Kidney capillary endothelial cell (primary cell): ENCODE measurements at places on chromosomes 2 and 18.

- DNase-seq, result no peak
Measured at GRCh38 chr18:78979730-78980278, at the start of gene SALL3. Gene SALL3 (plus strand): TSS chr18:78979818. CDS start chr18:78980275, 457 bp downstream.

DNA sequence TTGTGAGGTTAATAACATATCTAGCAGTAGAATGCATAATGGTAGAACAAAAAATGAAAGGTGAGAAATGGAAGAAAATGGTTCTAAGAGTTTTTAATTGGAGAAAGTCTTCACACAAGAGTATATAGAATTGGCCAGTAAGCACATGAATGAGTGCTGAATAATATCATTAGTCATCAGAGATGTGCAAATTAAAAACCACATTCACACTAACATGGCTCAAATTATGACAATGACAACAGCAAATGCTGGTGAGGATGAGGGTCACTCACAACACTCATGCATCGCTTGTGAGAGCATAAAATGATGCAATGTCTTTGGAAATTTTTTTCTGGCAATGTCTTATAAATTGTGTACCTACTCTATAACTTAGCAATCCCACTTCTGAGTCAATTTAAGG lies 1355.4 kb upstream of the ACVR2A start:
- DNase-seq, result no peak

DNA sequence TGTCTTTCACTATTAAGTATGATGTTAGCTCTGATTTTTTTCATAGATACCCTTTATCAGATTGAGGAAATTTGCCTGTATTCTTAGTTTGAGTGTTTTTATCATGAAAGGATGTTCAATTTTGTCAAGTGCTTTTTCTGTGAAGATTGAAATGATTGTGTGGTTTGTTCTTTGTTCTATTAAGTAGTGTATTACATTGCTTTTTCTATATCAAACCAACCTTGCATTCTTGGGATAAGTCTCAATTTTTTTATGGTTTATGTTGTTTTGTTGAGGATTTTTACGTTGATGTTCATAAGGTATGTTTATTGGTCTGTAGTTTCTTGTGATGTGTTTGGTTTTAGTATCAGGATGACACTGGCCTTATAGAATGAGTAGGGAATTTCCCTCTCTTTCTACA lies 19.1 kb downstream of the PDK1 start:
- no peak for DNase-seq

DNA sequence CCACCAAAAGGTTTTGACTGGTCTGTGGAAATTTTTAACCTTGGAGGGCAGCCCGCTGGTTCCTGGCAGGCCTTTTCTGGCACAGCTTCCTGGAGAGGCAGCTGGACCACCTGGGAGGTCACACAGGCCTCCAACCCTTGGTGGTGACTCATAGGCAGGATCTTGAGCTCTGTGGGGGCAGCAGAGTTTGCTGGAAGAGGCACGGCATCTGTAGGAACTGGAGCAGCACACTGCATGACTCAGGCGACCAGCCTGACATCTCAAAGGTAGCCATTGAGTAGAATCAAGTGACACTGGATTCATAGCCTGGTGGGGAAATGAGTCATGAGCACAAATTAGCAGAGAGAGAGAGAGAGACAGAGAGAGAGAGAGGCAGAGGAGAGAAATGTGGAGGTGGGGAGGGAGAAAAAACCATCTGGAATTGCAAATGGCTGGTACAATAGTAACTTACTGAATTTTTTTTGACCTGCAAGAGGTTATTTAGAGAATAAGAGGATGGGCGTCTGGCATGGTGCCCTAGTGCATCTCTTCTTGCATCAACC lies 57.4 kb downstream of the TRPM8 start:
- DNase-seq, result peak; percentile 96

- no peak for DNase-seq
Measured at GRCh38 chr2:28286678-28287077, 106.0 kb upstream of the FOSL2 start.

DNA sequence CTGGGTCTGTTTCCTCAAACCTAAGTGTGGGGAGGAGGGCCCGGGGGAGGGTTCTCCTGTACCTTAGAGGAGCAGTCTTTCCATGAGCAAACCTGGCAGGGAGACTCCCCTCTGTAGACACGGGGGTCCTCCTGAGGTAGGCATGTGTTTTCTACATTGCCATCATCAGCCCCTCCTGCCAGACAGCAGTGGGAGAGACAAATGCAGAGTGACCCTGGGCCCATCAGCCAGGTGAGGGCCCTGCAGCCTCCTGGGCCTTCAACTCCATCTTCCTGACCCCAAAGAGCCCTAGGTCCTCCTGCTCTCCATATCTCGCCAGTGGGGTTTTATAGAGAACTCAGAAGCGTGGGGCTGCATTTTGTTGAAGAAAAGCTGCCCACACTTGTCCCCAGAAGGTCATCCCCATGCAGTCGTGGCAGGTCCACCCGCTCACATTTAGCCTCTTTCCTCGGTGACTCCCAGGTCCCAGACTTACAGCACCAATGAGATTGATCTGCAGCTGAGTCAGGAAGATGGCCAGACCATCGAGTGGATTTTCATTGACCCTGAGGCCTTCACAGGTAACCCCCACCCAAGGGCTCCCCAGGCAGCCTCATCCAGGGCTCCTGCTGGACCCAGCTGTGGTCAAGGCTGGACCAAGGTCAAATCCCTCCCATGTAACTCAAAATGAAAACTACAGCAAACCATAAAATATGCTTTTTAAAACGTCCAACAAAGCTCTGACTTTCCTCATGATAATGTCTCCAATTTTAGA lies 2.6 kb downstream of the CHRNG start:
- DNase-seq, result no peak

GRCh38 chr2:239819974-239820555 lies 205.1 kb downstream of the NDUFA10 start:
- no peak for DNase-seq

- no peak for DNase-seq
Measured at GRCh38 chr18:37309861-37310260, 255.7 kb downstream of the CELF4 start.

- no peak for DNase-seq
Measured at GRCh38 chr18:22765896-22766295, 167.2 kb upstream of the RBBP8 start.

GRCh38 chr2:172387361-172387760 lies 40.0 kb upstream of the ITGA6 start:
- no peak for DNase-seq

- no peak for DNase-seq
Measured at GRCh38 chr2:88027697-88028389, 11.5 kb upstream of the RNU2-63P start.

DNA sequence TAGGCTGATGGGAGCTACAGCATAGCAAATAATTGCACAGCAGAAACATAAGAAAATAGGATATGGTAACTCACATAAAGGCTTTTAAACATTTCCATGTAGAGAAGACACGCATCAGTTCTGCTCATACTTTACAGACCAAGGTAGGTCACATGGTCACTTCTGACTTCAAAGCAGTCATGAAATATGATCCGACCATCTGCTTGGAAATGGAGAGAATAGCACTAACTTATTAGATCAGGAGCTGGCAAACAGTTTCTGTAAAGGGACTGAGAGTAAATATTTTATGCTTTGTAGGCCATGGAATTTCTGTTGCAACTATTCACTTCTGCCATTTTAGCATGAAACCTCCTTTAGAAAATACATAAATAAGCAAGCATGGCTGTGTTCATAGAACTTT lies 936.6 kb upstream of the FANCL start:
- DNase-seq, result no peak

- peak; percentile 2 for DNase-seq
Measured at GRCh38 chr2:40877734-40878288, 425.9 kb upstream of the SLC8A1 start.

- no peak for DNase-seq
Measured at GRCh38 chr18:61153571-61153970, 179.7 kb upstream of the CDH20 start.

- DNase-seq, result no peak
Measured at GRCh38 chr2:240220371-240220770, 79.9 kb upstream of the OTOS start.

DNA sequence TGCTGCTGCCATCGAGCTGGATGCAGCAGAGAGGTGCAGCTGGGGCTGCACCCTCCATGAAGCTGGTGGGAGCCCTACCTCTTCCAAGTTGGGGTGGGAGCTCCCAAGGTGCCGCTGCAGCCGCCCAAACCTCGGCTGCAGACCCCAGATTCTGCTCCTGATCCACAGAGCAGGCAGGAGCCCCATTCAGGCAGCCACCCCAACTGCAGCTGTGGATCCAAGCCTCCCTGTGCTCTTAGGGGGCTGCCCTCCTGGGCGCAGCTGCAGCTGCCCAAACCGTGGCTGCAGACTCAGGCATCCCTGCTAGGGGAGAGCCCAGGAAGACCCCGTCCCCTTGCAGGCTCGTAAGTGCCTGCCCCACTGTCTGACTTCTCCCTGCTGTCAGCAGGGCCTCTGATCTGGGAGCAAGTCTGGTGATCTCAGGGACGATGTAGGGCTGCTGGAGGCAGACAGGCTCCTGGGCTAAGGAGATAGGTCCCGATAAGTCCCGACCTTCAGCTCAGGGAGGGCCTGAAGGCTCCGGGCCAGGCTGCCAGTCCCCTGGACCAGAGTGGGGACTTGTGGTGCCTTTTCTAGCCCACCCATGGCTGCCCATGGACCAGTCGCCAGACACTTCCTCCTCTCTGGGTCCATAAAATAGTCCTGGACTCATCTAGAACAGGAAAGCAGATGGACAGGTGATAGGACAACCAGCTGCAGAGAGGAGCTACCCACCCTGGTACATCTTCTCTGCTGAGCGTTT lies 767.1 kb upstream of the CDH7 start:
- no peak for DNase-seq

DNA sequence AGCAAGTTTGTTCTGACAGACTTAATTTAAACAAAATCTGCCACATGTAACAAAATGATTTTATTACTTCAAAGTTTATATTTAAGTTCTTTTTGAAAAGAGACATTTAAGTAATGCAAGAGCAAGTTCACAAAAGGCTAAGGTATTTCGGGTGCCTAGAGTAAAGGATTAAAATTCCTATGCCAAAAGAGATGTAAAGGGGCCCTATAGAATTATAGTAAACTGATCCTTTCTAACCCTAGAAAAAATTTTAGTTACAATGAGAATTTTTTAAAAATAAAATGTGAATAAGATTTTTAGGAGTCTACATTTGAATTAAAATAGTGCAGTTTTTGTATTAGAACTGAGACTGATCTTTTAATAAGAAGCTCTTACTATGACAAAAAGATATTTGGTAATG lies 147.1 kb downstream of the PLEKHA3 start:
- no peak for DNase-seq

DNA sequence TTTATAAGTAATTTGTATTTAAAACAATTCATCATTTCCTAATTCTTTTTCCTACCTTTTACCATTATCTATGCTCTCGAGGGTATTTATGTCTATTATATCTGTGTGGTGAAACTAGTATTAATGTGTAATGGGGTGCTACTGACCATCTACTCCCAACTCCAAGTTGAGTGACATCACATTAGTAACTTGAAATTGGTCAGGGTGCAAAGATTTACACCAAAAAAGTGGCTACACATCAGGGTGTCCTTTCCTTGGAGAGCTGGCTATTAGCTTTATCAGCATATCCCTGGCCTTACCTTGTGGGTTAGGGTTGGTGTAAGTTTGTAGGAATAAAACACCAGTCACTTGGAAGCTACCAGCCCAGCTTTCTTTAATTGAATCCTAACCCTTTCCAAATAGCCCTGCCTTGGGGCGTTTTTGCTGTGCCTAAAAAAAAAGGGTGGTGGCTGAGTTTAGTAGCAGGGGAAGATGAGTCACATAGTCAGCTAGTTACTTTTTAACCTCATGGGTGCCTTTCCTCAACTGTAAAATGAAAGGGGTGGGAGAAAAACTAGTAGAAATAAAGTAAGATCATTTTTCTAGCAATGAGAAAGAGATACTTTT lies 14.0 kb downstream of the ANXA4 start:
- DNase-seq, result no peak

GRCh38 chr2:159228081-159228581 lies 58.4 kb downstream of the WDSUB1 start:
- no peak for DNase-seq

DNA sequence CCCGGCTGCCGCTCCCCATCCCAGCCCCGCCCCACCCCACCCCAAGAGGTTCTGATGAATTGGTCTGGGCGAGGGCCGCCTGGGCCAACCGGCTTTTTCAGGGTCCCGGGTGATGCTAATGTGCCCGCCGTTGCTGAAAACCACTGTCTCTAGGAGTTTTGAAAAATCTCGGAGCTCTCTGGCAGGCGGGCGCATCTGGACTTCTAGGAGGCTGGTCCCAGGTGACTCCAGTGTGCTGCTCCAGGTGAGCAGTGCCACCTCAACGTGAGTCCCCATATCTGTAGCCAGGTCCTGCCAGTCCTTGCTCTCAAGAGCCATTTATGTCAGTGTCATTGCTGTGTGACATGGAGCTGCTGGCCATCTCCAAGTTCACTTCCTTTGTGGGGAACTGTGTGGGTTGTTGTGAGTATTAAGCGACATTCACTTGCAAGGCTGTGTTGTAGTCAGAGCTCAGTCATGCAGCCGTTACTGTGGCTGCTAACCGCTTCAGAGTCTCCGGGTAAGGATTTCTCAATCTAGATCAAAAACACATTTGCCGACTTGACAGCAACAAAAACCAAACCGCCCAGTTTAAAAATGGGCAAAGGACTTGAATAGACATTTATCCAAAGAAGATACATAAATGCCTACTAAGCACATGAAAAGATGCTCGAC lies at the start of gene RFX8:
Gene RFX8, minus strand, starts transcription at position 382 of the 654 bp plus-strand sequence. CDS start 8,264 bp downstream, outside the sequence.
- DNase-seq, result peak; percentile 63

DNA sequence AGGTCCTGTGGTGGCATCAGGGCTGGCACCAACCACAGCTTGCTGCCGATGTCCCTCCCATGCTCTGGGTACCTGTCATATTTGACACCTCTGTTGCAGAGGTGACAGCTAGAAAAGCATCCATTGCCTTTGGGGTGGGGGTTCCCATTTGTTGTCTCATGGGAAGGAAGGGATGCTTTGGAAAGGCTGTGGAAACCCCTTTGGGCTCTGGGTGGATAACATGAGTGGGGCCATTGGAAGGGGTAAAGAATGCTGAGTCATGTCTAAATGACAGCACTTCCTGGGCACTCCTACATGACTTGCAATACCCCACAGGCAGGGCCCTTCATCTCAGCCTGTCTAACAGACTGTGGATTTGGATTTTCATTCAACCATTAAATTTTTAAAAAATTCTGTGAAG lies 27.8 kb downstream of the CTIF start:
- DNase-seq, result no peak

DNA sequence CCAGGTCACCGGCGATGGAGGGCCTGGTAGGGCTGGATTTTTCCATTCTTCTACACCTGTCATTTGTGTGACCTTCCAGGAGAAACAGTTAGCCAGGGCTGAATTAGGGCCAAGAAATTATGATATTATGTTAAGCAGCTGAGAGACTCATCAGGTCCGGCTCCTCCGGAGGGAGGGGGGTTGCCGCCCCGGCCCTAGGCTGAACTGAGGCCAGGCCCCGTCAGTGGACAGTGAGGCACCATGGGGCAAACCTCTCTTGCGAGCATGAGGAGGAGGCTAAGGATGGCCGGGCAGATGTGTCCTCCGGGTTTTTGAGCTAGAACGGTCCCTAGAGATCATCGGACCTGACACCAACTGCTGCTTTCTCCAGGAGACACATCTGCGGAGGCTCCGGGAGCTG lies 150.1 kb downstream of the SOX11 start:
- DNase-seq, result no peak

DNA sequence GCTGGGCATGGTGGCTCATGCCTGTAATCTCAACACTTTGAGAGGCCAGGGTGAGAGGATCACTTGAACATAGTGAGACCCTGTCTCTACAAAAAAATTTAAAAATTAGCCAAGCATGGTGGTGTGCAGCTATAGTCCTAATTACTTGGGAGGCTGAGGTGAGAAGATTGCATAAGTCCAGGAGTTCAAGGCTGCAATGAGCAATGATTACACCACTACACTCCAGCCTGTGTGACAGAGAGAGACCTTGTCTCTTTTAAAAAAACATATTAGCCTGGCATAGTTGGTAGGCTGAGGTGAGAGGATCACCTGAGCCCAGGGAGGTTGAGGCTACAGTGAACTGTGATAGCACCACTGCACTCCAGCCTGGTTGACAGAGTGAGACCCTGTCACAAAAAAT lies 13.7 kb downstream of the TRAPPC8 start:
- no peak for DNase-seq
